COR-L47 (cell line): ENCODE measurements at places on chromosomes 3 and 15.

GRCh38 chr3:93843981-93844380 is 129.7 kb downstream of the PROS1 start:
- no peak for DNase-seq

- no peak for DNase-seq
These were observed 23.5 kb upstream of the MYO1E start for GRCh38 chr15:59396211-59396610.

DNA sequence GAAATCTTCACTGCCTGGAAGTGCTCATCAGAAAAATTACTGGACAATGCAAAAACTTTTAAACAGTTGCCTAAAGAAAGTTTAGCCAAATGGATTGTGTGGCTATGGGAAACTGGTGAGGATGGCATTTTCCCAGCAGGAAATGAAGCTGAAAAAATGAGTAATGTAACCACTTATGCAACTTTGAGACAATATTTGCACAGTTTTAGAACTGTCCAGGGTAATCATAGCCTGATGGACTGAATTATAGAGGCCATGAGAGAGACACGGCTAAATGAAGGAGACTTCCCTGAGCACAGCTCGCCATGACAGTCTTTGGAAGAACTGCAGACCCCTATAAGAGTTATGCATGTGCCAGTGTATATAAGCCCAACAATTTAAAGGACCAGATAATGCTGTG is 881.5 kb downstream of the VGLL3 start:
- no peak for DNase-seq

DNA sequence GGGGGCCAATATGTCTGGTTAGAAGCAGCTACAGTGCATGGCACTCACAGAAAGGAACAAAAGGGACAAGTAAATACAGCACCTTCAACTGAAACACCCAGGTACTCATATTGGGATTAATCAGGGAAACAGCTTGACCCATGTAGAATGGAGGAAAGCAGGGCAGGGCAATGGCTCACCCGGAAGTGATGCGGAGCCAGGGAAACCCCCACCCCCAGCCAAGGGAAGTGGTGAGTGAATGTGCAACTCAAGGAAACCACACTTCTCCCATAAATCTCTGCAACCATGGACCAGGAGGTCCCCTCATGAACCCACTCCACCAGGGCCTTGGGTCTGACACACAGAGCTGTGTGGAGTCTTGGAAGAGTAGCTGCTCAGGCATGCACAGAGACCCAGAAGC is 117.1 kb downstream of the MTHFS start:
- no peak for DNase-seq

GRCh38 chr3:71121429-71122167 is 461.9 kb downstream of the FOXP1 start:
- no peak for DNase-seq

GRCh38 chr3:102265720-102266119 is 169.1 kb upstream of the ZPLD1 start:
- DNase-seq: no peak

GRCh38 chr3:90015688-90016356 is 908.4 kb downstream of the EPHA3 start:
- no peak for DNase-seq

- no peak for DNase-seq
These were observed 253.0 kb downstream of the RAP2B start for GRCh38 chr3:153414982-153415381.

- DNase-seq: no peak
These were observed 18.4 kb downstream of the TSPAN3 start for GRCh38 chr15:77052556-77052955.

- DNase-seq: no peak
These were observed 108.4 kb upstream of the VEPH1 start for GRCh38 chr3:157611536-157612076.

- no peak for DNase-seq
These were observed 160.8 kb downstream of the TUSC7 start for GRCh38 chr3:116870379-116870778.

- DNase-seq: no peak
These were observed 4.5 kb upstream of the TLNRD1 start for GRCh38 chr15:80996247-80996646.

DNA sequence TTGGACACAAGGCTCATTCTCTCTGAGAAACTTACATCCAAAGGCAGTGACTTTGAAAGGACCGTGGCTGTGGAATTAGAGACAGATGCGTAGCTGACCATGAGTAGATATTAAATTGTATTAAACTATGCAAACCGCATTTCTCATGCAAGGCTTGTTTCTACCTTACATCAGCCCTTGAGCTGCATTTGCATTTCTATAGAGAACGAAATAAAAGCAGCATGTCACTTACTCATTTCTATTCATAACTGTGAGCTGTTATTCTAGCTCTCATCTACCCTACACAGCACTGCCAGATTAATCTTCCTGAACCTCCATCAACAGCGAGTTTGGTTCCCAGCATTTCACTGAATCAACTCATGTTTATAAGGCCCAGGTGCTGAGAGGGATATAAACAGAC is 72.3 kb downstream of the THSD4 start:
- DNase-seq: no peak

GRCh38 chr3:144381607-144382006 is 410.0 kb downstream of the DIPK2A start:
- DNase-seq: no peak

GRCh38 chr3:97417-98258 is 98.9 kb upstream of the CHL1 start:
- DNase-seq: no peak

- DNase-seq: no peak
These were observed 163.0 kb downstream of the TBC1D5 start for GRCh38 chr3:17579289-17580031.

GRCh38 chr3:195886181-195887141 is 21.9 kb downstream of the TNK2 start:
- DNase-seq: no peak

DNA sequence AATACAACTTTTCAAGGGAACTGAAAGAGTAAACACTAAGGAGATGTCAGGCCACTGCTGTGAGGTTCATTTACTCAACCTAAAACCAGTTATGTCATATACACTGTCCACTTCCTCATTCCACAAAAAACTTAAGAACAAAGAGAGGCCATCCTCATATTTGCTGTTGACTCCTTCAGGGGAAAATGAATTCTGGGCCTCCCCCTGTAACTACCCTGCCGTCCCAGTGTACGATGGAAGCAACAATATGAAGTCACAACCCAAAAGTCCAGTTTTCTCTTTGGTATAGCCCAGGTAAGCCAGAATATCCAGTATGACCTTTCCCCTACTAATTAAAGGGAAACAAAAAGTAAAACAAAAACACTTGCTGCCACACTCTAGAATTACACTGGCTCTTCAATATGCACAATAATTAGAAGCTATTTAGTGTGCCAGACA is 16.2 kb downstream of the CEP152 start:
- no peak for DNase-seq

DNA sequence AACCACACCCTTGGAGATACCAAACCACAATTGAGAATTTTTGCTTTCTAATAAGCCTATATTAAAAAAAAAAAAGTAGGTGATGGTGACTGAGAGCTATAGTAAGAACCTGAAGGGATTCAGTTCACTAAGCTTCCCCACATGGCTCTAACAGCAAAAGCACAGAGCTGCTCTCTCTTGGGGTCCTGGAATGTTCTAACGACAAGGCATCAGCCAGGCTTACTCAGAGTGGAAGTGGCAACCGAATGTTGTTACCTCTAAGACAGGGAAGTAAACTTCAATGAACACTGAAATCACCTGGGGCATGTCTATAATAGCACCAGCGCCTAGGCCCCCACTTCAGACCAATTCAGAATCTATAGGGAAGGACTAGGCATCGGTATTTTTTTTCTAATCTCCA is 397.7 kb downstream of the MAGI1 start:
- DNase-seq: no peak

DNA sequence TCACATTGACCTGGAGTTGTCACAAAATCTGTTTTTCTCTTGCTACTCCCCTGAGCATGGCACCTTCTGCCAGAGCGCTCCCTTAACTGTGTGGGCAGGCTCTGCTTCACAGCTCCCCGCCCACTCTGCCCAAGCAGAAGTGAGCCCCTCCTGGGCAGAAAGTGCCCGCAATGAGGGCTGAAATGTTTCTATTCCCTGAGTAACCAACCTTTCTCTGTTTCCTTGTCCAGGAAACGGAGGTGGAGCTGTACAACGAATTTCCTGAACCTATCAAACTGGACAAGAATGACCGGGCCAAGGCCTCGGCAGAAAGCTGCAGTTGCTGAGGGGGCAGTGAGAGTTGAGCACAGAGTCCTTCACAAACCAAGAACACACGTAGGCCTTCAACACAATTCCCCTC is 66.3 kb upstream of the ACAD9 start:
- DNase-seq: no peak

DNA sequence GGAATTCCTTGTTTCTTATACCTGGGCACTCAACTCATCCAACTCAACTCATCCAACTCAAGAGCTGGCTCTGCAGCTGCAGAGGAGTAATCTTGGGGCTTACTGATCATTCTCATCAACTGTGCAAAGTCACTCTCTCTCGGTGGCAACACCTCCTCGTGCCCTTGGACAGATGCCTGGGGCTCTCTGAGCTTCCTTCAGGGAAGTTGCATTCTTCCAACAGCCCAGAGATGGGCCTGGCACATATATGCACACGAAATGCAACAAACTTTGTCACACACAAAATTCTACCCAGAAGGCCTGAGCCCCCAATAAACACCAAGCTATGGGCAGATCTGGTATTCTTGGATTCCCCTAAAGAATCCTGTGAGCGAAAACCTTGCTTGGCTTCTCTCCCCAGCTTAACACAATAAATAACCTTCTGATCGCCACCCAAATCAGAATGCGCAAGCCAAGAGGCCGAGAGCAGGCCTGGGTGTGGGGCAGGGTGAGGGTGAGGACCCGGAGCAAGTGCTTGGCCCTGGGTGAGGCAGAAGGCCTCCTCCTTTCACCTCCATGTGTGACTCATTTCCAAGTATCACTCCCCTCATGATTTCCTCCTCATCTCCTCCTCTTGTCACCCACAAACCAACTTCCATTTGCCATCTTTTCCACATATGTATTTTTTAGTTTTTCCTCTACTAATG is 15.4 kb downstream of the TGM5 start:
- no peak for DNase-seq

- no peak for DNase-seq
These were observed 697.5 kb upstream of the CBLB start for GRCh38 chr3:106566277-106566676.

- DNase-seq: no peak
These were observed 198.4 kb upstream of the LRRN1 start for GRCh38 chr3:3600665-3601340.

- DNase-seq: no peak
These were observed 29.5 kb downstream of the CORO2B start for GRCh38 chr15:68608206-68608843.

DNA sequence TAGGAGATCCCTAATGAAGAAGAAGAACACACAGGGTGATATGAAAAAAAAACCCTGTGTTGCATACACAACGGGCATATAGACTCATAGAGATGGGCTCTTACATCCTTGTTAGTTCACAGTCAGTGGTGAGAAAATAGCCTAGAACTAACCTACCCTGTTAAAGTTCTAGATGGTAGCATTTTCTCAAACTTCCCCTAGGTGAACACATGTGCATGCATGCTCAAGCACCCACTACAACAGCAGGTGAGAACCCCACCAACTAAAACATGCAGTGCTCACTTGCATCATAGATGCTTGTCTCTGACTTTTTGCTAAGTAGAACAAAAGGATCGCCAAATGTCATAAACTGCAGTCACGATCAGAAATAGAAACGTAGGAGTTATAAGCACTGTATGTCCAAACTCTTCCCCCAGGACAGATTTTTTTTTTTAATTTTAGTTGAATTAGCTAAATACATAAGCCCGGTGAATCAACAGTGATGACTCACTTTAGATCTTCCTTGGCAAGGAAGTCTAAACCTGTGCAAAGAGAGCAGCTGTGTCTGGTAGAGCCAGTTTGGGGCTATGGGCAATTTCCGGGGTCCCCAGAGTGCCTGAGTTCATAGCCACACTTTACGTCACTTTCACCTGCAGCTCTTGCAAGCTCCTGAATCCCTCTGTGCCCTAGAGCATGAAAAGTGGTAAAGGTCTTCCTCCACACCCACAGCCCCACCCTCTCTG is 96.2 kb upstream of the SEMA6D start:
- DNase-seq: peak; percentile 5

DNA sequence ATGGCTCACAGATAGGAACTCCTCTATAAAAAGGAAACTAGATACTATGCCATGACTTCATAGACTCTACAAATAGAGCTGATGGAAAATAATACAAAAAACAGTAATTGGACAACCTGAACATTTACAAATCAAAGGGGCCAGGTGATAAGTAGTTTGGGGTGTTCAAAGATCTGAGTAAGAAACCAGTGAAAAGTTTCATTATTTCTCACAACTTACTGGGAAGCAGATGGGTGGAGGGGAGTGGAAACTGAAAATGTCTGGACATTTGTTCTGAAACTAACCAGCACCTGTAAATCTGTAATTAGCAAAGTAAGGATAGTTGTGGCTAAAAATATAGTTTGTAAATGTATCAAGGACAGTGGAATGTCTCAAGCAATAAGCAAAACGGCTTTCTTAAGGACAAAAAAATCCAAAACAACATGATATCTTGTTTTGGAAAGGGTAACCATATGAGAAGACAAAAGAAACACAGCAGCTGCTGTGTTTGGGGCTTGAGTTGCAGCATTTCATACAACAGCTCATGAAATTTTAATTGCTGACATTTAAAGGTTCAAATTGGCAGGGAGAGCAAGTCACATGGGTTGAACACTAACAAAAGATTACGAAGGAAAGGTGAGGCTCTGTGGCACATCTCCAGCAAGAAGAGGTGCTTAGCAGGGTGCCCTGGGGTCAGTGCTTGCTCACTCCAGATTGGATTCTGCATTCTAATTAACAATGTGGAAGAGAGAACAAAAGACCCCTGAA is 26.8 kb upstream of the THBS1 start:
- peak; percentile 90 for DNase-seq
